C1 segment of cervical spinal cord (tissue), 14 donors: ENCODE measurements at places on chromosomes 7 and 10.

DNA sequence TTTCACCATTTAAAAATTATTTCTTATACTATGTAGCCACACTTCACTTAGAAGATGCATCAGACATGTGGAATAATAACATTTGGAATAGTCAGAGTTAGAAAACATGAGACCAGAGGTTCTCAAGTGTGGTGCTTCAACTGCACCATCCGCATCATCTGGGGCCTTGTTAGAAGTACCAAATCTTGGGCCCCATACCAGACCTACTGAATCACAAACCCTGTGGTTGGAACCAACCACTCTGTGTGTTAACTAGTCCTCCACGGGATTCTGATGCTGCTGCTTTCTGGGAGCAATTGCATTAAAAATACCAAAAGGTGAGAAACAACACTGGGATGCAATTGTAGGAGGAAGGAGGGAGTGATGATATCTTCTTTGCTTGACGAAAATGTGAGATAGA is 125.2 kb downstream of the GNAT3 start:
- DNase-seq = no peak

- DNase-seq = no peak
These were observed 66.9 kb downstream of the FAM53B start for GRCh38 chr10:124677293-124677699.

DNA sequence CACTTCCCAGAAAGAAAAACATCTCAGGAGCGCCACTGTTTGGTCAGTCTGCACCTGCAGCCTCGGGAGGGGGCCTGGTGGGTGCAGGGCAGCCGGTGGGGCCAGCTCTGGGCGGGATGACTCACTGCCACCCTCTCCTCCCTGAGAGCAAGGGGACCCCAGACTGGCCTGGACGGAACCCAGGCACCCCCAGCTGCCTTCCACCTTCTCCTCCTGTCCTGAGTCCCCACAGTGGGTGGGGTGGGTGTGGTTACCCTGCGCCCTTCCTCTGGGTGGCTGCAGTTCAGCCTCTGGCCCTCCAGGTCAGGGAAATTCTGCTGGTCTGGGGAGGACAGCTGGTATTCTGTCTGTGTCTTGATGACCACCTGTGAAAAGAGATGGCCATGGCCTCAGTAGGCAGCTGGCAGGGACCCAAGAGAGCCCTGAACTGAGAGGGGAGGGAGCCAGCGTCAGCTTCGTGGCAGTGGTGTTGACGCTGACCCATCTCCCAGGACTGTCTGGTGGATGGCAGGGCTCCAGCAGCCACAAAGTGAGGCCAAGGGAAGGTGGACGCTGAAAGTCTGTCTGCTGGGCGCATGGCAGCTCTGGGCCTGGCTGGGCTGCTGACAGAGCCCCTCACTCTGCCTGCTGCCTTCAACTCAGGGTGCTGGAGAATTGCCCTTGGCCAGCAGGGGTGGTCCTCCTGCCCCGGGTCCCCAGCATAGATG is 8.9 kb downstream of the CALY start:
- no peak for DNase-seq

DNA sequence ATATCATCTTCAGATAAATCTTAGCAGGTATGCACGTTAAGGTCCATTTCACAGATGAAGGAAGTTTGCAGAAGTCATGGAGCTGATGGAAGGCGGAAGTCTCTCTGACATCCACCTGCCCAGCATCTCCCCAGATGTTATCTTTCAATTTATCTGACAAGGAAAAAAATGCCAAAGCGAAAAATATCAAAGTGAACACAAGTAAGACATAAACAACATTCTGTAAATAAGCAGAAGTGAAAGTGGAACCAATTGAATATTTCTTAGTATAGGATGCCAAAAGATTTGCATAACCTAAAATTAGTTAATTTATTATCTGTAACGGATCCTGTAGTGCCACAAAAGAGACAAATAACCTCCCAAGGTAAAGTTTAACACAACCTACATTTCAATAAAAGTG is 73.6 kb upstream of the NEBL start:
- no peak for DNase-seq

- no peak for DNase-seq
These were observed 373.2 kb downstream of the PLXNA4 start for GRCh38 chr7:132203021-132203420.

- no peak for DNase-seq
These were observed 72.9 kb upstream of the KIAA1217 start for GRCh38 chr10:24136070-24136469.

GRCh38 chr7:24313777-24314176 is 29.8 kb downstream of the NPY start:
- no peak for DNase-seq
